Left renal pelvis (tissue), 4 donors: ENCODE measurements at places on chromosomes 4 and X.

- DNase-seq, result no peak
These were observed 1718.0 kb upstream of the PCDH7 start for GRCh38 chr4:29002151-29002550.

DNA sequence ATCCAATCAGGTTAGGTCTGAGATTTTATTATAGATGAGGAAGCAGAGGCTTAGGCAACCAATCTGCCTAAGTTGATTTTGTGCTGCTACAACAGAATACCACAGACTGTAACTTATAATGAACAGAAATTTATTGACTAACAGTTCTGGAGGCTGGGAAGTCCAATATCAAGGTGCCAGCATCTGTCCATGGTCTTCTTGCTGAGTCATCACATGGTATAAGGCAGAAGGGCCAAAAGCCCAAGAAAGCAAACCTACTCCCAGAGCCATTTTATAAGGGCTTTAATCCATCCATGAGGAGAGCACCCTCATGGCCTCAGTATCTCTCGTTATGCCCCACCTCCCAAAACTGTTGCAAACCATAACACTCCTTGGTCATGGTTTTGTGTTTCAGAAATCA is 55.8 kb downstream of the GPAT3 start:
- DNase-seq, result no peak

DNA sequence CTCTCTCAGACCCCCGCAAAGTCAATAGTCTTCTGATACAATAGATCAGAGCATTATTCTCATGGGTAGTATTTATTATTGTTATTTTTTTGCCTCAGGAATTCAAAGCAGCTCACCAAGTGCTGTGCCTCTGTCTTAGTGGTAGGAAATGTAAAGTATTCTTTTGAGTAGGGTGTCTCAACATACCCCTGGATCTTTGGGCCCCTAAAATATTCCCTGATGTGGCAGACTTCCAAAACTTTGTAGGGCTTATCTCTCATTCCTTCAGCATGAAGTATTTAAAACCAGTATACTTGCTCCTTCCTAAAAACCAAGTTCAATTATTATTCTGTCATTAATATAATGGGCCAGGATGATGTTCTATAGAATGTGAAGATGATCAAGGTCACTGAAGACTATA is 115.3 kb upstream of the ZNF827 start:
- no peak for DNase-seq

- no peak for DNase-seq
These were observed 255.8 kb downstream of the OPHN1 start for GRCh38 chrX:68177542-68177941.

- peak; percentile 3 for DNase-seq
These were observed 176.2 kb upstream of the CXorf66 start for GRCh38 chrX:140141444-140142029.

DNA sequence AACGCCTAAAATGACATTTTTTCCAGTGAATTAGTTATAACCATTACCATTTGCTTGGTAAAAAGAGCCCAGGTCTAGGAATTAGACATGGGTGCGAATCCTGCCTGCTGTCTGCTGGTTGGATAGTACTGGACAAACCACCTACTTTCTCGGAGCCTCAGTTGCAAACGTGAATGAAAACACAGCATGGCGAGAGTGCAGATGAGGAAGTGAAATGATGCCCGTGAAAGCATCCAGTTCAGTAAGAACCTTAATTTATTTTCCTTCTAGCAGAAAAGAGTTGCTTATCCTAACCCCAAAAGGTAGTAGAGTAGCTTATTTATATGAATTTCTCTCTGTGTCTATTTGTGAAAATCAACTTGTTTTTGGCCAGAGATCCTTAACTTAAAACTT is 171.4 kb upstream of the GALNT7 start:
- DNase-seq, result no peak

GRCh38 chr4:6425336-6425735 is 47.1 kb downstream of the PPP2R2C start:
- no peak for DNase-seq

GRCh38 chr4:22407361-22407760 is 108.5 kb downstream of the ADGRA3 start:
- no peak for DNase-seq

- no peak for DNase-seq
These were observed 68.7 kb downstream of the MGST2 start for GRCh38 chr4:139734201-139734874.

DNA sequence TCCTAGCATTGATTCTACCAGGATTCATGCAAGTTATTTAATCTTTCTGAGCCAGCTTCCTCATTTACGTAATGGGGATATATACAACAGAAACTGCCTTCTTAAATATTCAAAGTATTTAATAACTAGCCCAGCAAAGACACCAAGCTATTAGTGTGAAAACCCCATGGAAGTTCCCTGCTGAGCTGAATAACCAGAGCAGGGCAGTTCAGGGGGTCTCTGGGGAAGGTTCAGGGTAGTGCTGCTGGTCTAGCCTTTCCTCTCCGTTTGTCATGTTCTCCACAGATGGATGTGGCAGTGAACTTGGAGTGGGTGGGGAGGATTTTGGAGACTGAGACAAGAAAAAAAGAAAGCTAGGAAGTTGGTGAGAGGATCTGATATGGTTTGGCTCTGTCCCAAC is 240.8 kb upstream of the TAPT1 start:
- no peak for DNase-seq

GRCh38 chr4:147447786-147448185 is 33.1 kb upstream of the EDNRA start:
- DNase-seq, result no peak
